Activated gamma-delta T cell (primary cell): ENCODE measurements at places on chromosomes 12 and 14.

DNA sequence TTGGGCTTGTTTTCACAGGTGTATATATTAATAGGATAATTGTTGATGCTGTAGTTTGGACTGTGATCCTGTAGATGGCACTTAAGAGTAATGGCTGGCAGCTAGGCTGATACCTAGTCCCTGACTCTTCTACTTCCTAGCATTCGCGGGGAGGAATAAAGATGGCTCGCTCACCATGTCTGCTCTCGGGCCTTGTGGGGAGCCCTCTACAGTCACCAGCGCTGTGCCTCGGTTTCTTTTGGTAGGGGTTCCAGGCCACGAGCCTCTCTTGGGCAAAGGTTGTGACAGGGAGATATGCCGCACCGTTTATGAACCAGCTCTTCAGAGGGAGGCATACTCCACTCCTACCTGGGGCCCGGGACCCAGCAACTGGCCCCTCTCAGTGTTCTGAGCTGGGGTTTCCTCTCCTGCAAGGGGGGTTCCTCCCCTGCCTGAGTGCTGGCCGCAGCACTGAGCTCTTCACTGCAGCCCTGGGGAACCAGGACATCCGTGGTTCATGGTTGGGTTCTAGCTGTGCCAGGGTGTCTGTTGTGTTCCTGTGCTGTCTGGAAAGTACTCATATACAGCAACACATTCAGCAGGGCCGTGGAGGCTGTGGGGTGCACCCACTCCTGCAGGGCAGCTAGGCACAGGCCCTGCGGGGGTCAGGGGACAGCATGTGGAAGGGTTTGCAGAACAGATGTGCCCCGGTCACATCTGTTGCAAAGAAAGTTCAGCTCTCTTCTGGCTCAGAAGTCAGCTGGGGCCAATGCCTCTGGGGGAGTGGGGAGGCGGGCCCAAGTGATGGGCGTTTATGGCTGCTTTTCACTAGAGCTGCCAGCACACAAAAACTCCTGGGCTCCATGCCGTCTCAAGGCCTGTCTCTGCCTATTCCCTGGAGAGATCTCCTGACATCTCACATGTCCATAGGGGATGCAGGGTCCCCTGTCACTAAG is 147.9 kb downstream of the PPFIA2 start:
- no peak for DNase-seq

GRCh38 chr14:96217376-96217913 is 12.8 kb downstream of the BDKRB2 start:
- no peak for DNase-seq

DNA sequence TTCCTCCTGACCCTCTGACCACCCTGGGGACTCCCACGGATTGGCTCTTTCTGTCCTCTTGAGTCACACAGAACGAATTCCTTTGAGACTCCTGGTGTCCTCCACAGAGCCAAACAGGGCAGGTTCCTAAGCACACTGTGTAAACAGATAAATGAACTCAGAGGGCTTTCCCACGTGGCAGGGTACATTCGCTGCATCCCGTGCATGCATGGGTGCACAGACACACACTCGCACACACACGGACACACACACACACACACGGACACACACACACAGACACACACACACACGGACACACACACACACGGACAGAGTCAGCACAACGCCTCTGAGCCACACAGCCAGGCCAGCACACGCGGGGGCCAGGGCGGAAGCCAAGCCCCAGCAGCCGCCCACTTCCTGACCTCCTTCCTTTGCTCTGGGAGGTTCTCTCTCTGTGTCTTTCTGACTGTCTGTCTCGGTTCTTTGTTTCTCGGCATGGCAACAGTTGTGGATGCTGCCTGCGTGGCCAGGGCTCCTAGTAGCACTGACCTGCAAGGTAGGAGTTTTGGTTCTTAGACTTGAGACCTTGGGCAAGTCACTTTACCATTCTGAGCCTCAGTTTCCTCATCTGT is 706 bp downstream of the CRACR2A start:
- peak; percentile 45 for DNase-seq

- DNase-seq = no peak
Observed at GRCh38 chr12:45850302-45850701, 120.8 kb downstream of the ARID2 start.

- DNase-seq = no peak
Observed at GRCh38 chr12:110073049-110073831, 24.9 kb upstream of the C12orf76 start.

DNA sequence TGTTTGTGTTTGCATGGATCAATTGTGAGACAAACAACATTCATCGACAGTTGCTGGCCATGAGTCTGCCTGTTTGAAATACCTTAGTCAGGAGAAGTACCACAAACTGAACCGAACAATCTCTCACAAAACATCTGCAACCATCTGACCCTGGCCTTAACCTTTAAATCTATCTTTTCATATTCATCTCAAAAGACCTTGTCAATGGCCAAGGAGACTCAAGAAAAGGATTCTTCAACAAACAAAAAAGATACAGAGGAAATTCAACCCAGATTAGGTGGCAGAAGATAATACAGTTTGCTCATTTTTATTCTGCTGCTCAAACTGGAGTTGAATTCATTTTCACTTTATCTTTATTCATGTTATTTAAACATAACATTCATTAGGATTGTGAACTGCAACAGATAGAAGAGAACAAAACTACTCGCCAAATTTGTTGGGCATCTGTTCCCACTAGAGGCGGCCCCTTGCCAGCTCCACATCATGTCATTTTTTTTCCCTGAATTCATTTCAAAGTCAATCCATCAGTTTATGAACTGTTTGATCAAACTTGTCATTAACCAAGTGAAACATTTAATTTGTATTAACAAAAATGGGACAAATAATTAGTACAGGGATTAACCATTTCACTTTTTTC is 152.3 kb upstream of the OTX2 start:
- DNase-seq = no peak

DNA sequence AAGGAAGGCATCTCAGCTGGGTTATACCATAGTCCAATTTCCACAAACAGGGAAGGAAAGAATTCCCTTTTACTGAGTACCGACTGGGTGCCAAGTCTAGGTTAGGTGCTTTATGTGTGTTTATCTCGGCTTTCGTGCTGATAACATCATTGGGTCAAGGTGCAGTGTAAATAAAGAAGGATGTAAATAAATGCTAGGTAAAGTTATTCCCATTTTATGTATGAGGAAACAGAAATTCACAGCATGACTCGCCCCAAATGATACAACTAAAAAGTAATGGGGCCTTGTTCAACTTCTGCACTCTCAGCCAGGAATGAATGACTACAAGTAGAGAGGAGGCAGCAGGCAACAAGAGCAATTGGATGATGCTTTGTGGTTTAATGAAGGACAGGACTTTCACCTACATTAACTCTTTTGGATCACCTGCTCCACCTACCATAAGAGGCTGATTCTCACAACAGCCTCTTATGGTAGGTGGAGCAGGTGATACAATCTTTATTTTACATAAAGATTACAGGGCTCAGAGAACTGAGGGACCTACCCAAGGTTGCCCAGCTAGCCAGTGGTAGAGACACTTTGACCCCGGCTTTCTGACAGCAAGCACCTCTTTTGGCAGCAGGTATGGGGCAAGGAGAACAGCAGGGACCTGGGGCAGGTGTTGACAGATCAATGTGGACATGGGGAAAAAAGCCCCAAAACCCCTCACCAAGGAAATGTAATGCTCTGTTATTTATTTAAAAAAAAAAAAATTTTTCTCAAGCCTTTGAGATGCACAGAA is 213.4 kb upstream of the NUDT4 start:
- no peak for DNase-seq

DNA sequence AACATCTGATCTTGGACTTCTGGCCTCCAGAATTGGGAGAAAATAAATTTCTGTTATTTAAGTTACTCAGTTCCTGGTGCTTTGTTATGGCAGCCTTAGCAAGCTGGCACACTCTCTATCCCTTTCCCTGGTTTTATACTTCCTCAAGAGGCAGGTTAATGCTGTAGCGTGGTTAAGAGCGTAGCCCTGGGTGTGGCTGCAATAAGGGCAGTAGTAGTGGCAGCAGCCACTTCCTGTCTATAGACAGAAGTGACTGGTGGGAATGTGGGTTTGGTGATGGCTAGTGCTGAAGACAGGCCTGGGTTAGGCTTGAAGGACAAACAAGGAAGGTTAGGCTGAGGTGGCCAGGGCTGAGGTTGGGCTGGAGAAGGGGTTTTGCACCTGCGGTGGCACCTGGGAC is 3.6 kb upstream of the LGALS3 start:
- no peak for DNase-seq

GRCh38 chr14:65639216-65639615 is 226.7 kb downstream of the FUT8 start:
- no peak for DNase-seq

DNA sequence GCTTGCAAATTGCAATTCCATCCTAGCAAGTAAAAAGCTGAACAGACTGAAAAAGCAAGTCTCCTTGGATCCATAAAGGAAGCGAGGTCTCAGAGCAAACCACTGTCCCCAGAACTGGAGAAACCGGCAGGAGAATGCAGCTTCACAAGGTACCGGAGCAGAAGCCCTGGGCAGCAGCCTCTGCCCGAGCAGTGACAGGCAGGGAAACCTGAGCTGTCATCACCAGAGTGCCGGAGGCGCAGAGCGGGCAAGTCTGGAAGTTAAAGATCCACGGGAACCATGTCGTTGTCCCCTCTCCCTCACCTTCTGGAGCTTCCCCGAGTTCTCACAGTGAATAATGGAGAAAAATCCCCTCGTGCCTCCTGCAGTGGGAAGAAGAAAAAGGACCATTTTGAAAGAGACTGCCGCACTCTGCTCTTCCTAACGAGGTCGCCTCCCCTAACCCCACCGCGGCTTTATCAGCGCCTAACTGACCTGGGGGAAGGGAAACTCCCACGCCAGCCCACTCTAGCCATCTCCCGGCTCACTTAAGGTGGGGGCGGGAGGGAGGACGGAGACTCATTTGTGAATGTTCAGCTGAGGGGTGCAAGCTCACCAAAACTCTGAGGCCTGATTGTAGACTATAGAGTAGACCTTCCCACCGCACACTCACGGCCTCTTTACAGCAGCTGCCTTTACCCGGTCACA is 27.8 kb downstream of the FBXL14 start:
- DNase-seq = no peak

DNA sequence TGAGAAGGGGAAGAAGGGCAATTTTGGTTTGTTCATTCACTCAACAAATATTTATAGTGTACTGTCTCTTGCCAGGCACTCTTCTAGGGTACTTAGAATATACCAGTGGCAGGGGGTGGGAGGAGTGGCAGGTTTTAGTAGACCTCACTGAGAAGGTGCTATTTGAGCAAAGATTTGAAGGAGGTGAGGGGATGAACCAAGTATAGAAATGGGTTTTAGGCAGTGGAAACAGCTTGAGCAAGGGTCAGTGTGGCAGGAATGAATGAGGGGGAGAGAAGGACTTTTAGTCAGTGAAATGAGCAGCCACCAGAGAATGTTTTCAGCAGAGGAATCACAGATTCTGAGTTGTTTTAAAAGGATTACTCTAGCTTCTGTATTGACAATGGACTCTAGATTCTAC is 2.3 kb downstream of the PRIM1 start:
- DNase-seq = no peak

GRCh38 chr12:124898200-124898922 is 16.1 kb downstream of the UBC start:
- no peak for DNase-seq

GRCh38 chr14:89117012-89117411 is 292.6 kb downstream of the TTC8 start:
- no peak for DNase-seq

- no peak for DNase-seq
Observed at GRCh38 chr14:60642270-60643140, 6.8 kb downstream of the SIX1 start.

DNA sequence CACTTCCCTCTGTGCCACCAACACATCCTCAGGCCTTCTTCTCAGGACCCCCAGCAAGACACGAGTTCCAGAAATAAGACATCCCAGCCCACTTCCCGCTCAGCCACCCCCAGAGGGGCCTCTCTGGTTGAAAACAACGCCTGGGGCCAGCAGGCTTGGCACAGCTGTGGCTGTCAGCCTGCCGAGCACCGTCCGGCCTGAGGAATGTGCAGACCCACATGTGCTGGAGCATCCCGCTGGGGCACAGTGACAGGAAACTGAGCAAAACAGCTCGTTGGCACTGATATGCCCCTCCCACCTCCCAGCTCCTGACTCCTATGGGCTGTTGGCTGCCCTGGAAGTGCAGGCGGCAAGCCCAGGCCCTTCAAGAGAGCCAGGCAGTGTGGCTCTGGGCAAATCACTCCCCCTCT is 1.4 kb downstream of the SYNE3 start:
- no peak for DNase-seq

- no peak for DNase-seq
Observed at GRCh38 chr12:1471224-1471623, 123.2 kb downstream of the FBXL14 start.

DNA sequence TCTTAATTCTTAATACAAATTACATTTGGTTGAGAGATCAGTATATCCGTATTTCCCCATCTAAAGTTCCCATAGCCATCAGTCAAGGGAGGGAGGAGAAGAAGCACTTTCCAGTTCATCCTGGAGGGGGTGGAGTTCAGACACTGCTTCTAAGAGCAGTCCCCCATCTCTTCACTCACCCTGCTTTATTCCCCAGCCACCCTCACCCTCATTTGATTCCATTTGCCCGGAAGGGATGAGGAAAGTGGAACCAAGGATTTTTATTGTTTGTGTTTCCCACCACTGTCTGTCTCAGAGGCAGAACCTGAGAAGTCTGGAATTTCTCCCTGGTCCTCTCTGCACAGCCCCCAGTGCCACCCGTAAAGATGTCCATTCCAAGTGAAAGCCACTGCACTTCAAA is 134.2 kb upstream of the HIF1A start:
- no peak for DNase-seq

DNA sequence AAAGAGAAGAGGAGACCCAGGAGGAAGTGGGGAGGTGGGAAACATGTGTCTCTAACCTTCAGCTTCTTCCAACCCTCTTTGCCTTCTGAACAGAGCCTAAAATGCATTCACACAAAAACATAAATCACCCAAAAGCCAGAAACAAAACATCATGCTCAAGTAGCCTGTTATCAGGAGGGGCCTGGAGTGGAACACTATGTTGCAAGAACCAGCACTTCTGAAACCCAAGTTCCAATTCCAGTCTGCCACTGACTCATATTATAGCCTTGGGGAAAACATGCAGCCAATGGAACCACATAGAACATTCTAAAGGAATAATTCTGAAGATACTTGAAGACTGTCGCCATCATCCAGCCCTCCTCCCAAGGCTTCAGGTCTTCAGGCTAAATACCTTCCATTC is 169.8 kb upstream of the PLXNC1 start:
- DNase-seq = no peak

DNA sequence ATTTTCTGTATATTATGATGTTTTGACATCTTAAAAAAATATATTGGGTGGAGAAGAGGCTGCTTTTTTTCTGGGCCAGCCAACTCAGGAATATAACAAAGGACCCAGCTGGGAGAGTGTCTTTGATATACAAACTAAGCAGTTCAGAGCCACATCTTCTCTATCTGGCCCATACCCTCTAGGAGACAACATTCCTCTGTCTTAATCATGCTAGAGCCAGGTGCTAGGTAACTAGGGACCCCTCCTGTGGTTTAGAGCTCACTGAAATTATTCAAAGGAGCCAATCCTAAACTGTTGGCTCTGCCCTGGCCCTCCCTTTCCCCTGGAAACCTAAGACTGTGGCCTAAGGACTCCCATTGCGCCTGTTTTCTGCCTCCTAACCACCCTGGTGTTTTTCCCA is 193.1 kb upstream of the DIO2 start:
- DNase-seq = no peak

GRCh38 chr12:26469421-26470180 is 274.2 kb downstream of the SSPN start:
- no peak for DNase-seq

- DNase-seq = no peak
Observed at GRCh38 chr12:88546226-88546625, 34.0 kb downstream of the KITLG start.

GRCh38 chr12:46354802-46355199 is 17.8 kb downstream of the SLC38A2 start:
- no peak for DNase-seq

- DNase-seq = no peak
Observed at GRCh38 chr12:121858662-121859572, at the start of gene HPD. Gene HPD, minus strand, starts transcription at chr12:121858859. Its CDS starts 36 bp downstream, at chr12:121858823.
